ENCODE measurements at places on chromosomes 2 and 18. TPM values are rescaled to one million over a fixed set of nuclear protein-coding genes. Genes with fewer than 3 reads are reported as not detected.

Gene PDE1A
- total RNA-seq: not detected

Gene SDC1
- not detected for total RNA-seq

Gene ABCG8
- total RNA-seq: not detected

Gene DTNB
- 18.9 TPM for total RNA-seq

Gene RUFY4
- total RNA-seq: 0.86 TPM

Gene YWHAQ
- total RNA-seq: 221 TPM

Gene PPP1R1C
- total RNA-seq: not detected

Gene MYCN
- total RNA-seq: not detected

Gene ALPP
- total RNA-seq: not detected

Gene THADA
- total RNA-seq: 69.5 TPM

Gene NYAP2
- not detected for total RNA-seq

Gene CCDC102B
- 1.0 TPM for total RNA-seq

Gene SLC23A3
- 2.4 TPM for total RNA-seq

Gene TFPI
- total RNA-seq: 1.9 TPM

Gene FER1L5
- total RNA-seq: not detected

Gene GALNT3
- total RNA-seq: 22.6 TPM

Gene AQP12A
- not detected for total RNA-seq

Gene ABCG5
- not detected for total RNA-seq

Gene ALPI
- not detected for total RNA-seq

Gene TUBB8B
- not detected for total RNA-seq

Gene CD207
- 1.1 TPM for total RNA-seq

Gene ABCB11
- total RNA-seq: 0.06 TPM

Gene PLGLB1
- not detected for total RNA-seq

Gene ZSWIM2
- not detected for total RNA-seq

Gene KIF1A
- not detected for total RNA-seq

Gene GPR35
- 7.6 TPM for total RNA-seq

Gene RIT2
- total RNA-seq: not detected

Gene ANKRD30B
- total RNA-seq: not detected

Gene REG1B
- not detected for total RNA-seq

Gene VAMP8
- 83.2 TPM for total RNA-seq

Gene LOXL3
- 2.7 TPM for total RNA-seq

Gene IL1R2
- total RNA-seq: not detected

Gene PTPN2
- 156 TPM for total RNA-seq

Gene SPRED2
- 26.0 TPM for total RNA-seq

Gene RBMS1
- 59.4 TPM for total RNA-seq

Gene EPB41L3
- total RNA-seq: not detected

Gene CD8B2
- total RNA-seq: 0.61 TPM

Gene MARS2
- 16.2 TPM for total RNA-seq

Gene PCGF1
- 31.3 TPM for total RNA-seq

Gene NLRC4
- total RNA-seq: not detected

Gene AKAIN1
- total RNA-seq: not detected

Gene CNGA3
- total RNA-seq: not detected

Gene RNF25
- total RNA-seq: 30.3 TPM

Gene GREB1
- total RNA-seq: 1.1 TPM

Gene MERTK
- total RNA-seq: 0.67 TPM

Gene PID1
- not detected for total RNA-seq

Gene CYS1
- not detected for total RNA-seq

Gene HRH4
- not detected for total RNA-seq

Gene AGAP1
- total RNA-seq: 5.2 TPM

Gene TRIM43
- not detected for total RNA-seq

Gene RASGRP3
- 26.2 TPM for total RNA-seq

Gene MROH2A
- total RNA-seq: not detected

Gene POTEJ
- not detected for total RNA-seq

Gene MDH1B
- not detected for total RNA-seq

Gene SERPINB13
- not detected for total RNA-seq

Gene IGFBP2
- total RNA-seq: 0.81 TPM

Gene ALK
- not detected for total RNA-seq

Gene RAPH1
- 1.0 TPM for total RNA-seq
